CD4-positive, alpha-beta T cell treated with Interferon gamma for 1 hour (primary cell): ENCODE measurements at places on chromosomes 4 and X.

- DNase-seq: no peak
Observed at GRCh38 chr4:101284546-101284945, 62.8 kb downstream of the PPP3CA start.

- DNase-seq: no peak
Observed at GRCh38 chrX:13899607-13900006, 82.7 kb upstream of the GPM6B start.

GRCh38 chr4:163467082-163467770 lies 6.3 kb downstream of the TKTL2 start:
- DNase-seq: no peak

DNA sequence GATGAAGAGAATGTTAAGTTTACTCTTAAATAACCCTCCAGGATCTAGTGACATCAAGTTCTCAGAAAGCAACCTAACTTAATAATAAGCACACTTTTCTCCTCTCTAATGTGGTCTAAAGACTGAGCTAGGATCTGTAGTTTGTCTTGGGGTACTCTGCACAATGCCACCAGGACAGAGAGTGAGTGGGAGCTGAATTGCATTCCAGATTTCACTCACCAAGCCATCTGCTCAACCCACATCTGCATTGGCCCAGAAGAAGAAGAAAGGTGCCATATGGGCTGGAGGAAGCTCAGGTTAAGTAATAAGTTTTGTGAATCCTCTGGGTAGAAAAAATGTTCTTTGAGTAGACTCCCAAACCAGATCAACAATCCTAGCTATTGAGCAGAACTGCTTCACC lies 384.6 kb downstream of the PPP3CA start:
- DNase-seq: no peak

DNA sequence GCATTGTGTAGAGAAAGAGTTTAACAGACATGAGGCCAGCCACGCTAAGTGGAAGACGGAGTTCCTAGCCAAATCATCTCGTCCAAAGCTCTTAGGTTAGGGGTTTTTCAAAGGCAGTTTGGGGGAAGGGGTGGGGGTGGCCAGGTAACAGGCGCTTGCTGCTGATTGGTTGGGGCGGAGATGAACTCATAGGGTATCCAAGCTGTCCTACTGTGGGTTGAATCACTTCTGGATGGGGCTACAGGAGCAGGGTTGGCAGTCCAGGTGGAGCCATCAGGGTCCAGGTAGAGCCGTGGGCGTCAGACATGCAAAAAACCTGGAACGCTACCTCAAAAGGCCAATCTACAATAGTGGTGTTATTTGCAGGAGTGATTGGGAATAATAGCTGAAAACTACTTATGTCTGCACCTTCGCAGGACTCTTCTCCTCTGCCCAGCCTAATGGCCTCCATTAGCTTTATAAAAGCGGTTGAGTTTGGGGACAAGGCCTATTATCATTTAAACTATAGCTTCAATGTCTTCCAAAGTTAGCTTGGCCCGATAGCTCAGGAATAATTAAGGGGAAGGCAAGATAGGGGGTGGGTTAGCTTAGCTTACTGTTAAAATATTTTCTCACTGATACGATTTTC lies 579.6 kb downstream of the NLGN4X start:
- DNase-seq: no peak

GRCh38 chrX:19602866-19603622 lies 87.7 kb upstream of the MAP3K15 start:
- no peak for DNase-seq

DNA sequence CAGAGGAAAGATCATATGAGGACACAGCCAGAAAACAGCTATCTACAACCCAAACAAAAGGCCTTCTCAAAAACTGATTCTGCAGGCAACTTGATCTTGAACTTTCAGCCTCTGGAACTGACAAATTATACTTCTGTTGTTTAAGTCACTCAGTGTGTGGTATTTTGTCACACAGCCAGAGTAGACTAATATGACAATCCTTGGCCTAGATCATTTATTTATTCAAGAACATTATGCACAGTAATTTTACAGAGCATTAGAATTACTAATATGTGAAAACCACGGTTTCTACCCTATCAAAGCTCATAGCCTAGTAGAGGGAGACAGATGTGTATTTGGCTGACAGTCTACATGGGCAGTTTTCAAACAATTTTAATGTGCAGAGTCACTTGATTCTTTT lies 167.8 kb upstream of the PCDH18 start:
- DNase-seq: no peak

GRCh38 chrX:38172596-38172995 lies 48.1 kb downstream of the SRPX start:
- no peak for DNase-seq

- DNase-seq: no peak
Observed at GRCh38 chr4:47031751-47032404, 511 bp downstream of the GABRB1 start.

DNA sequence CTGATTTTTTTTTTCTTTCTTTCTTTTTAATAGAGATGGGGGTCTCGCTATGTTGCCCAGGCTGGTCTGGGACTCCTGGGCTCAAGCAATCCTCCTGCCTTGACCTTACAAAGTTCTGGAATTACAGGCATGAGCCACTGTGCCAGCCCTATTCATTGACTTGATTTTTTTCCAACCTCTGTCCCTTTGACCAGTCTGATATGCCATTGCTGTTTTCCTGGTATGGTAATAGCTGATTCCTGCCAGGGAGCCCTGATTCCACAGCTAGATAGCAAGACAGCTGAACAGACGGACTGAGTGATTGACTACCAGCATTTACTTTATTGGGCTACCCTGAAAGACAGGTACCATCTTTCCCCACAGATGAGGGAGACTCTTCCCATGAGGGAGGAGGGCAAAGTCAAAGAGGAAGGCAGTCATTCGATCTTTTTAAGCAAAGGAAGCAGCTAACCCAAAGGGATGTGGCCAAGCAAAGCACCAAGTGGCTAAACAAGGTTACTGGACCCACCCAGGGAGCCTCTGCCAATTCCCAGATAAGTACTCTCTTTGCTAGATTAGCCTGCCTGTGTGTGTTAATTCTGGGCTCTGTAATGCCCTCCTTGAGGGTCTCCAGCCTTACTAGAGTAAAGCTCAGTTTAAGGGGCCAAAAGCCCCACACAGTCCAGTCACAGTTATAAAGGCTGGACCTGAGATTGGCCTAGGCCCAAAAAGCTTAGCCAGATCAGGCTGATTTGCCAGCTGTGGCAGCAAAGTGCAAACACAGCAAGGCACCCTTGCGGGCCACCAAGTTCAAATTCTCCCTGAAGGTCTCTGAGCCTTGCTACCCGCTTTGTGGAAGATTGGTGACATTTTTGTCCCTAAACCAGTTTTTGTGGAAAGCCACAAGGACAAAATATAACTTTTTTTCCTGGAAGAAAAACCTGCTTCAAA lies 192.4 kb upstream of the GPC4 start:
- DNase-seq: no peak

GRCh38 chr4:7141151-7141834 lies 51.0 kb upstream of the SORCS2 start:
- DNase-seq: no peak

DNA sequence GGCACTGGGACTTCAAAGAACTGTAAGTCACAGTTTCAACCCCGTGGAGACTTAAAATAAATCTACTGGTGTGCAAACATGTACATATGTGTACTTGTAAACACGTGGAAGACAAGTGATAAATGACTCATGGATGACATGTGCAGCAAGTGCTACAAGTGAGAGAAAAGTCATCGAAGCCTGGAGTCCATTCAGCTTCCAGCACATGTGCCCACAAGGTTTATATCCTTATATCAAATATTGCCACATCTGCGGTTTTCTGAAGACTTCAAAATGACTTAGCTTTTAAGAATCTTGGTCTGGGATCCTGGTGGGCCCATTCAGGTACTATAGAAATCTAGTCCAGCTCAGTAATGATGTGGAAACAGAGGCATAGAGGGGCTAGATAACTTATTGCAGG lies 33.0 kb upstream of the TTC29 start:
- no peak for DNase-seq

GRCh38 chr4:40684404-40684803 lies 54.7 kb upstream of the RBM47 start:
- no peak for DNase-seq

DNA sequence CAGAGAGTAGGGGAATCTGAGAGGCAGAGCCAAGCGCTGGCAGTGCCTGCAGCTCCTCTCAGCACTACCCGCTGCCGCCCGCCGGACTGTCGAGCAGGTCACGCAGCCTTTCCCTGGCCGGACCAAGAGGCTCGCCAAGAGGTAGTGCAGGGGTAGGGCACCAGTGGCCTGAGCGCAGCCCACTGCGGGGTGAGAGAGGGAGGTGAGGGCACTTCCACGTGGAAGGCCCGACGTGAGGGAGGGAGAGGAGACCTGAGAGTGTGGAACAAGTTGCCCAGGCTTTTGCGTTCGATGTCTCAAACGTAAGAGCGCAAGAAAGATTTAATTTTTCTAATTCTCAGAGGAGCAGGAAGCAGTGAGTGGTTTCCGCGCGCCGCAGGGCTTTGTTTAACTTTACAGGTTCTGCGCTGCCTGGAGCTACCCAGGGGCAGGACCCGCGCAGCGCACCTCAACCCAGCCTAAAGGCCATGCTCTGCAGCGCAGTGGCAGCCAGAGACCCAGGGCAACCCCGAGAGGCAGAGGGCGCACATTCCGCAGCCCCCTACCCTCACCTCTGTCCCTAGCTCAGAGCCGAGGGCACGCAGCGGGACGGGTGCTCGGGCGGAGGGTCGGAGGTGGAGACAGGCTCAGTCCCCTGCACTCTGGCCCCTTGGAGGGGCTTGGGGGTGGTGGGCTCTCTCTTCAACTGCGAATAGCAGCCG lies 14.9 kb downstream of the ARHGAP36 start:
- no peak for DNase-seq

- DNase-seq: no peak
Observed at GRCh38 chrX:140190441-140191108, 225.3 kb upstream of the CXorf66 start.
